GM04503 (cell line): ENCODE measurements at places on chromosomes 4 and X.

- no peak for DNase-seq
Measured at GRCh38 chrX:118497180-118497818, 1.7 kb downstream of the DOCK11 start.

- no peak for DNase-seq
Measured at GRCh38 chrX:119237562-119237942, 1.5 kb downstream of the PGRMC1 start.

GRCh38 chr4:185464887-185465286 lies 6.6 kb downstream of the CCDC110 start:
- DNase-seq: no peak

DNA sequence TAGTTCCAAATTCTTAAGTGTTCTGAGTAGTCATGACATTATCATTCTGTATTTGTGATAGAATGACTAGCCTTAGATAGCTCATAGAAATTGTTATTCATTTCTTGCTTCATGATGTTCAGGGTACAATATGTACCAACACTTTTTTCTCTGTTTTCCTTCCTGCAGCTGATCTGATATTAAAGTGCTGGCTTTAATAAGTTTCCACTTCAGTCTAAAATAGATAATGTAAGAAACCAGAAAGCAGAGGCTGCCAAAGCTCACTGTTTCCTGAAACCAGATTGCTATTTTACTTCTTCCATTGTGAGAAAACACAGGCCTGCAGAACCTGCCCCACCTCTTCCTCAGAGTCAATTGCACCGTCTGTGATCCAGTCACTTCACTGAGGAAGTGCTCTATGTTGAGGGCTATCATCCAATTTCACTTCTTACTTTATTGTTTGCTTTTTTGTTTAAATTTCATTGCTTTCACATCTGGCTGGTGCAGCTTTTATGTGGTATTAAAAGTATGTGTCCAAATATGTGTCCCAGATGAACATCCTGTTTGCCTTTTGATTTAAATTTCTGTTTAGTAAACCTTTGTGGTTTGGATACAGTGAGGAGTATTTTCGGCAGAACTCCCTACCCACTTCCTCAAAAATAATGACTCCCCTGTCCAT lies 652.1 kb downstream of the ANKRD50 start:
- DNase-seq: peak; percentile 36

DNA sequence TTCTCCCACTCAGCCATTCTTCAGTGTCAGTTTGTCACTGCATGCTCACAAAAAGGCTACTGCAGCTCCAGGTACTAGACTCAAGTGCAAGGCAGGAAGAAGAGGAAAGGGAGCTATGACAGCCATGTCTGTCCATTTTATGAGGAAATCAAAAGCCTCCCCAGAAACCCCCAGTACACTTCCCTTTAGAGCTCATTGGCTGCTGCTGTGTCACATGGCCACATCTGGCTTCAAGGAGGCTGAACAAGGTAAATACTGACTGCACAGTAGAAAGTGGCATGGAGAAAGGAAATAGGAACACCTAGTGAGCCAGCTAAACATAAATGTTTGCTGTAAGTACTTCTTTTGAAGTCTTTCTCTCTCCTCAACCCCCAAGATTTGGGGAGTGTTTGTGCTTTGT lies 67.2 kb upstream of the FRAS1 start:
- no peak for DNase-seq

- DNase-seq: no peak
Measured at GRCh38 chrX:12360986-12361598, 222.8 kb downstream of the FRMPD4 start.

- no peak for DNase-seq
Measured at GRCh38 chr4:26583538-26583864, 383 bp upstream of the TBC1D19 start.

- DNase-seq: no peak
Measured at GRCh38 chr4:153169776-153170175, 34.5 kb upstream of the TRIM2 start.

- DNase-seq: no peak
Measured at GRCh38 chr4:152850377-152850776, 70.6 kb downstream of the ARFIP1 start.

DNA sequence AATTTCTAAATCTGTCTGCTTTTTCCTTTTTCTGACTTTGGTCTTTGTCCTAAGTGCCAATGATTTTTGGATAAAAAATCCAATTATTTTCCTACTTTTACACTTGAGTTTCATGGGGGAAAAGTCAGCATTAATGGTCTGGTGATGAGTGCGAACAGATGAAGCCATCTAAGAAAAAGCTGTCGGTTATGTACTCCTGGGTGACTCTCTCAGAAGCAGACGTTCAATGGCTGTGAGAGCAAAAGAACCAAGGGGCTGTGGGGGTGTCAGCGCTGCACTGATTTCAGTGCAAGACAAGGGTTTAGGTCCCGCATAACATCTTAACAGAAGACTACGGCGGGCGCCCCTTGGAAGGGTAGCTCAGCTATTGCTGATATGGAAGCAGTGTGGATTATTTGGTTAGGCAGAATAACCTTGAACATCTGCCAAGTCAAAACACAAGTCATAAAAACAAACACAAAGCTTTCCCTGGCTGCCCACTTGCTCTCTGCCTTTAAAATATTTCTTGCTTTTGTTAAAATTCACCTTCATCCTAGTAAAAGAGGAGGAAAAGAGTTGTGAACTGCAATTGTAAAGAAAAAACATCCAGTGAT lies 240.5 kb downstream of the MAML3 start:
- DNase-seq: no peak

DNA sequence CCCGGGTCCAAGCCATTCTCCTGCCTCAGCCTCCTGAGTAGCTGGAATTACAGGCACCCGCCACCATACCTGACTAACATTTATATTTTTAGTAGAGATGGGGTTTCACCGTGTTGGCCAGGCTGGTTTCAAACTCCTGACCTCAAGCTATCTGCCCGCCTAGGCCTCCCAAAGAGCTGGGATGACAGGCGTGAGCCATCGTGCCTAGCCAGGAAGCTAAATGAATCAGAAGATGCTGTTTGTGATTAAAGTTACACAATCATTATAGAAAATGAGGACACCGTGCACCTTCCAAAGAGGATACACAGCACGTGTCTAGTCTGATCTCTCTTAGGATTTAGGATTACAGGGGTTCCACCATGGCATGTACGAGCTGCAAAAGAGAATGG lies 99.6 kb downstream of the DHRSX start:
- no peak for DNase-seq

- DNase-seq: no peak
Measured at GRCh38 chrX:28848707-28849106, 261.5 kb downstream of the IL1RAPL1 start.

DNA sequence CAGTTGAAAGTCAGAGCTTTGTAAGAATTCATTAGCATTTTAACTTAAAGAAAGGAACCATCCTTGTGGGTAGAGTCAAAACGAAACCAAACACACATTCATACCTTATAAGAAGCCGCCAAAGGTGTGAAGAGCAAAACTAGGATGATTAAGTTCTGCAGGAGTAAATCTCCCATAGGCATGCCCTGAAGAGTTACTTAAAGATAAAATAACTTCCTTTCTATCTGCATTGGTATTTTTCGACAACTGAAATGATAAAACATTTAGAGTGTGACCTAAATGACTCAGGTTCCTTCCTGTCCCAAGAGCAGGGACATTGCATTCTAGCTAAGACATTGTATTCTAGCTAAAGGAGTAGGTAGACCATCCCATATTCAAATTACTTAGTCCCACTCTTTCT lies 75.3 kb downstream of the BCOR start:
- no peak for DNase-seq

- no peak for DNase-seq
Measured at GRCh38 chrX:145002771-145003170, 244.5 kb upstream of the SPANXN1 start.

DNA sequence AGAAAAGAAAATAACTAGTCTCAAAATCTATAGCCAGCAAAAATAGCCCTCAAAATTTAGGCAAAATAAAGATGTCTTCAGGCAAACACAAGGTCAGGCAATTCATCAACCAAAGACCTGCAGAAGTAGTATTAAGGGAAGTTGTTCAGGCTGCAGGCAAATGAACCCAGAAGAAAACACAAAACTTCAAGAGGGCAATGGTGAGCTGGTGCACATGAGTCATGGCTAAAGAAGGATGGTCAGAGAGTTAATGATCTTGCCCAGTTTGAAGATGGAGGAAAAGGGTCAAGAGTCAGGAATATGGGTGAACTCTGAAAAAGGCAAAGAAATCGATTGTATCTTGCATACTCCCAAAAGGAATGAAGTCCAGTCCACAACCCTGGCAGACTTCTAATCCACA lies 83.1 kb upstream of the FAT4 start:
- DNase-seq: no peak

- DNase-seq: no peak
Measured at GRCh38 chr4:104099141-104099540, 379.4 kb upstream of the TACR3 start.

DNA sequence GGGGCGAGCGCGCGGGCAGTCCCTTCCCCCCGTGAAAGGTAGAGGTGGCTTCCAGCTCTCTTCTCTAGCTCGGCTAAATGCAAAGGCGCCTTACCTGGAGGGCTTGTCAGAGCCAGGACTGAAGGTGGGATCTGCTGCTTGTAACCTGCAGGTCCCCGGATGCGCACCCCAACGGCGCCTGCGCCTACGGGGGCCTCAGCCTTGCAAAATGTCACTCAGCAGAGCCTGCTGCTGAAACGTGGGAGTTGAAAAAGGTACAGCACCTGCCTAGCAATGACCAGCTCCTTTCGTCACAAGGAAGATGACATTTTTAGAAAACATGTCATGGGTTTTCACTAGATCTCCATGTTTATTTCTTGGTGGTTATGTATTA lies 583 bp downstream of the ABHD18 start:
- peak; percentile 4 for DNase-seq

- no peak for DNase-seq
Measured at GRCh38 chr4:113641025-113641431, 120.5 kb downstream of the CAMK2D start.

GRCh38 chrX:139094671-139095592 lies 383.4 kb upstream of the FGF13 start:
- DNase-seq: no peak

DNA sequence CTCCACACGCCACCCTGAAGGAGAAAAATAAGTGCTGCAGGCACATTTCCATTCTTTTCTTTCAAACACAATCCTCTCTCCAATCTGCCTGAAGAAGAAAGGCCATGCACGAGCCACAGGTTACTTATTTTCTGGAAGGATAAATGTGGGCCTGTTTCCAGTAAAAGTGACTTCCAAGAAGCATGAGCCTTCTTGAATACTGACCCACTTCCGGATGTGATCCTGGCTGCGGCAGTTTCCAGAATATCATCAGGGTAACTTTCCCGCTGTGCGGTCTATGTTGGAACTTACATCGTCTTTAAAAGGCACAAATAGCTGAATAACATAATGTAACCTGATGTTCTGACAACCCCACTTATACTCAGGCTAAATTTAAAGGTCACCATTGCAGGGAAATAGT lies 66.3 kb upstream of the TAPT1 start:
- no peak for DNase-seq

GRCh38 chr4:48898733-48899431 lies 7.7 kb downstream of the OCIAD2 start:
- no peak for DNase-seq

DNA sequence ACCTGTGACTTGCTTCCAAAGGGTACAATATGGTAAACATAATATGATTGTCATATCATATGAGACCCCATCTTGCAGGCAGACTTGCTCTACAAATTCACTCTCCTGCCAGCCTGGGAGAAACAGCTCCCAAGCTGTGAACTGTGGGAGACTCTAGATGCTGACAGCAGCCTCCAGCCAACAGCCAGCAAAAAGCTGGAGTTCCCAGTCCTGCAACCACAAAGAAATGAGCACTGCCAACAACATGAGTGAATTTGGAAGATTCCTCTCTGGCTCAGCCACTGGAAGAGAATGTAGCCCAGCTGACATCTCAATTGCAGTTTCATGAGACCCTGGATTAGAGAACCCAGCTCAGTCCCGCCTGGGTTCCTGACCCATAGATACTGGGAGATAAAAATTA lies 145.4 kb downstream of the QDPR start:
- no peak for DNase-seq

DNA sequence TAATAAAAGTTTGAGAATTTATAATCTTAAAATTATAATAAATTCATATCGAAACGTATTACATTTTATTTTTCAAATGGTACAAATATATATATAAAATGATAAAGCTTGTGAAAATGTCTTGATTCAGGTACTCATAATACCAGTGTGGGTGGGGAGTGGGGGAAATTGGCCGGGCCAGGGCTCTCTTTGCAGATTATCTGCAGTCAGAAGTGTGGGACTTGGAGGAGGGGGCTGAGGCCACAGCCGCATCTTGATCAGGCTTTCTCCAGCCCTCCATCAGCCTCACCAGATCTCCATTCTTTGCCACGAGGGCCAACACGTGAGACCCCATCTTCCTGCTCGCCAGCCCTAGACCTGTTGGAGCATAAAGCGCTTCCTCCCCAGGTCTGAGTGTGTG lies 86.7 kb downstream of the STIM2 start:
- DNase-seq: no peak

- no peak for DNase-seq
Measured at GRCh38 chrX:125289209-125289608, 30.5 kb upstream of the TEX13C start.

DNA sequence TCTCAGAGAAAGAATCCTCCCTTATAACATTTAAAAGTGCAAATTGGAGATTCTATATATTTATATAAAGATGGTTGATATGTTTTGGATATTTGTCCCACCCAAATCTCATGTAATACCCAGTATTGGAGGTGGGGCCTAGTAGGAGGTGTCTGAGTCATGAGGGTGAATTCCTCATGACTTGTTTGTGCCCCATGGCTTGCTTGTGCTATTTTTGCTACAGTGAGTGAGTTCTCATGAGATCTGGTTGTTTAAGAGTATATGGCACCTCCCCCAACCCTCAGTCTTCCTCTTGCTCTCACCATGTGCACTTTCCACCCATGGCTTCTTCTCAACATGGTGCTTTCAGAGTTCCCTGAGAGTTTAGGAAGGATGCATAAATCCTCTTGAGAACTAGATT lies 9.5 kb upstream of the ANKRD50 start:
- no peak for DNase-seq

DNA sequence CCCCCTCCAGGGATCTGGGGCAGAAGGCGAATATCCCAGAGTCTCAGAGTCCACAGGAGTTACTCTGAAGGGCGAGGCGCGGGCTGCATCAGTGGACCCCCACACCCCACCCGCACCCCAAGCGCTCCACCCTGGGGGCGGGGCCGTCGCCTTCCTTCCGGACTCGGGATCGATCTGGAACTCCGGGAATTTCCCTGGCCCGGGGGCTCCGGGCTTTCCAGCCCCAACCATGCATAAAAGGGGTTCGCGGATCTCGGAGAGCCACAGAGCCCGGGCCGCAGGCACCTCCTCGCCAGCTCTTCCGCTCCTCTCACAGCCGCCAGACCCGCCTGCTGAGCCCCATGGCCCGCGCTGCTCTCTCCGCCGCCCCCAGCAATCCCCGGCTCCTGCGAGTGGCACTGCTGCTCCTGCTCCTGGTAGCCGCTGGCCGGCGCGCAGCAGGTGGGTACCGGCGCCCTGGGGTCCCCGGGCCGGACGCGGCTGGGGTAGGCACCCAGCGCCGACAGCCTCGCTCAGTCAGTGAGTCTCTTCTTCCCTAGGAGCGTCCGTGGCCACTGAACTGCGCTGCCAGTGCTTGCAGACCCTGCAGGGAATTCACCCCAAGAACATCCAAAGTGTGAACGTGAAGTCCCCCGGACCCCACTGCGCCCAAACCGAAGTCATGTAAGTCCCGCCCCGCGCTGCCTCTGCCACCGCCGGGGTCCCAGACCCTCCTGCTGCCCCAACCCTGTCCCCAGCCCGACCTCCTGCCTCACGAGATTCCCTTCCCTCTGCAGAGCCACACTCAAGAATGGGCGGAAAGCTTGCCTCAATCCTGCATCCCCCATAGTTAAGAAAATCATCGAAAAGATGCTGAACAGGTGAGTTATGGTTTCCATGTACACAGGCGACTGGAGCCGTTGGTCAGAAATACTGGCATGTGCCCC lies at the start of gene CXCL1:
CXCL1 (plus strand) TSS at position 264 of the 926 bp plus-strand sequence; CDS start at position 342, 78 bp downstream.
- no peak for DNase-seq
